ENCODE measurements at places on chromosomes 1 and 21.

DNA sequence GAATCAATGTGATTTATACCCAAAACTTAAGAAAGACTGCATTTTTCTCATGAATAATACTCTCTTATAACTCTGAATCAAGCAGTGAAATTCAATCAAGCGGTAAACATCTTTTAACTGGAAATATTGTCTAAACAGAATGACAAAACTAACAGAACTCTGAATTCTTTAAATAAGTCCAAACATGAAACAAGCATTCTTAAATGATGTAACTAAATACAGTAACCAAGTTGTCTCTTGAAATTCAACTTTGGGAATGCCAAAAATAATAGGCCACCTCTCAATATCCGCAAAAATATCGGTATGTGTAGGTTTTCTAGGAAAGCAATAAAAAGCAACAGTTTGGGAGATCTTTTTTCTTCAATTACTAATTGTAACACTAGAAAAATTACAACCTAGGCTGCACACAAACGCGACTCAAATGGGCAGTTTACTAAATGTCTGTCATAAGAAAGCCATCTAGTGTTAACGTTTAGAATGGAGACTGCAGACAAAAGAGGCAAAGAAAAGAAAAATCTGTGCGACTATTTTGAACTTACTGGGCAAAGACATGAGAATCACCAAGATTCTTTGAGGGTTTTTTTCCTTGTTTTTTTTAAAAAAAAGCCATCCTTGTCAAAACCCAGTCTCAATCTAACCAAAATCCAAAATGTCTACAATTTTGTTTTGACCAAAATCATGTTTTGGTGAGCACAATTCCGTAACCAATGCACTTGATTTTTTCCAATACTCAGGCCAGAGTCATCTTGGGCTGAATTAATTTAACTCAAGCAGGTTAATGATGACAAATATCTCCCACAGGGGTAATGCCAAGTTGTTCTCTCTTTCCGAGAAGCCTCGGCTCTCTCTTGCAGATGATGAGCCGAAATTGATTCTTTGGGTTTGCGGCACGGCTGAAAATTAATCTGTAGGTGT lies 1.3 kb downstream of the SIPA1L2 start:
- DNase-seq: no peak

GRCh38 chr1:1943834-1944570 lies 24.9 kb upstream of the TMEM52 start:
- no peak for DNase-seq

- no peak for DNase-seq
Observed at GRCh38 chr1:34973326-34973725, 11.8 kb downstream of the TMEM35B start.

DNA sequence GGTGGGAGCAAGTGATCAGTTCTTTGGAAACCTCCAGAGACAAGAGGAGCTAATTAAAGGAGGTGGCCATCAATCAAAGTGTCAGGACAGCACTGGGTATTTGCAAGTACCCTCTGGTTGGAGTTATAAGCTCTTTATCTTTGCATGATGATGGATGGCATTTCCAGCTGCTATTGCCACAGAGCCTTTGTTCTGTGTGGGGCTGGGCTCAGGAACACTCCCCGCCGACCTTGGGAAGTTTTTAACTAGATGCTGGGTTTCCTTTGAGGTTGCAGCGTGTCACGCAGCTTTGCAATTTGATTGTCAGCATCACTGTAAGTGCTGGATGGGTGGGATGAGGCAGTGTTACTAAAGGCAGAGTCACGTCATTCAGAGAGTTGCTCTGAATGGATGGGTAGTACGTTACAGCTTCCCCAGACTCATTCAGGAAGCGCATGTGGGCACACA lies 68.9 kb downstream of the CNIH3 start:
- DNase-seq: no peak

GRCh38 chr1:29123053-29123886 lies 433 bp downstream of the TMEM200B start:
- no peak for DNase-seq

DNA sequence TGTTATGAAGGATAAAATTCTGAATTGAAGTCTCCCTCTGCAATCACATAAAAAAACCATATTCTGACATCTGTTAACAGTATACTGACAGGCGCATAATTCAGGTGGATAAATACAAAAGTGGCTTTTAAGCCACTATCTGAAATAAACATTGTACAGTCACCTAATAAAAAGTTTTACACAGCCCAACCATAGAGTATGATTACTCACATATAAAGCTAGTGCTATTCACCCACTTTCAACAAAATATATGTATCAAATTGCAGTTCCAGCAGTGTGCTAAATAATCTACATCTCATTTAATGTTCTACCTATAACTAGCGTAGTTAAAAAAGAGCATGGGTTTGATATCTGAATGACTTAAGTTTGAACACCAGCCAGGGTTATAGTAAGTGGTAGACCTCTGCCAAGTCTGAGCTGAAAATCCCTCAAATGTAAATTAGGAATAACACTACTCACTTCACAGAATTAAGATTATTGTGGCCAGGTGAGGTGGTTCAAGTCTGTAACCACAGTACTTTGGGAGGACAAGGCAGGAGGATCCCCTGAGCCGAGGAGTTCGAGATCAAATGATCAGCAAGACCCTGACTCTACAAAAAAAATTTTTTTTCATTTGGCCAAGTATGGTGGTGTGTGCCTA lies 3.9 kb downstream of the EGLN1 start:
- no peak for DNase-seq

- no peak for DNase-seq
Observed at GRCh38 chr1:28804071-28804470, 7.9 kb upstream of the OPRD1 start.

DNA sequence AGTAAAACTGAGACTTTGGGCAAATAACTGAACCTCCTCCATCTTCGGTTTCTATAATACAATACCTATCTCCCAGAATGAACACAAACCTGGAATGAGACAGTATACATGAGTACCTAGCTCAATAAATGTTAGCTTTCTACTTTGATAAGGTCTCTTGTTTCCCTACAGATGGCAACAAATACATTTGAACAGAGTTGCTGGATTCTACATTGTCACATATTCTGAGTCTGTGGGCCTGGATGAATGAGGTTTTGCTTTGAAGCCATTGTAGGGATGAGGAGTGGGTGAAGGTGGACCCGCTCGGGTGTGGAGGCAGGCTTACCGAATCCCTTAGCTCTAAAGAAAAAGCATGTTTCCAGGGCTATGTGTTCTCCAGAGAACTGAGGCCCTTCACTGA lies 13.9 kb upstream of the FYB2 start:
- no peak for DNase-seq

DNA sequence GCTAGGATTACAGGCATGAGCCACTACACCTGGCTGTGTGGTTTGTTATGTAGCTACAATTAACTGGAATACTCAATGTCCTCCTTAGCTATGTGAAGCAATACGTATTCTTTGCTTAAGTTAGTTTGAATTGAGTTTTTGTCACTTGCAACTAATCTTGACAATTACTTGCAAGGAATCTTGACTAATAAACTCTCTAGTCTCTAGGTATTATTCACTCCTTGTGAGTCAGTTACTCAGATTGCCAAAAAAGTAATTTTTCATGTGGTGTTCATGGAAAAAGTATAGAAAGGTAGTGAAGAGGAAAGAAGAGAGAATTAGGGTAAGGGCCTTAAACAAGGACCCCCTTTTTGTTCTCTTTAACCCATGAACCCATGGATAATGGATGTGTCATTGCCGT lies 7.6 kb upstream of the SNX27 start:
- DNase-seq: no peak

GRCh38 chr1:96834986-96835385 lies 113.4 kb downstream of the PTBP2 start:
- no peak for DNase-seq

- DNase-seq: no peak
Observed at GRCh38 chr1:41734201-41734970, 184.3 kb downstream of the HIVEP3 start.

DNA sequence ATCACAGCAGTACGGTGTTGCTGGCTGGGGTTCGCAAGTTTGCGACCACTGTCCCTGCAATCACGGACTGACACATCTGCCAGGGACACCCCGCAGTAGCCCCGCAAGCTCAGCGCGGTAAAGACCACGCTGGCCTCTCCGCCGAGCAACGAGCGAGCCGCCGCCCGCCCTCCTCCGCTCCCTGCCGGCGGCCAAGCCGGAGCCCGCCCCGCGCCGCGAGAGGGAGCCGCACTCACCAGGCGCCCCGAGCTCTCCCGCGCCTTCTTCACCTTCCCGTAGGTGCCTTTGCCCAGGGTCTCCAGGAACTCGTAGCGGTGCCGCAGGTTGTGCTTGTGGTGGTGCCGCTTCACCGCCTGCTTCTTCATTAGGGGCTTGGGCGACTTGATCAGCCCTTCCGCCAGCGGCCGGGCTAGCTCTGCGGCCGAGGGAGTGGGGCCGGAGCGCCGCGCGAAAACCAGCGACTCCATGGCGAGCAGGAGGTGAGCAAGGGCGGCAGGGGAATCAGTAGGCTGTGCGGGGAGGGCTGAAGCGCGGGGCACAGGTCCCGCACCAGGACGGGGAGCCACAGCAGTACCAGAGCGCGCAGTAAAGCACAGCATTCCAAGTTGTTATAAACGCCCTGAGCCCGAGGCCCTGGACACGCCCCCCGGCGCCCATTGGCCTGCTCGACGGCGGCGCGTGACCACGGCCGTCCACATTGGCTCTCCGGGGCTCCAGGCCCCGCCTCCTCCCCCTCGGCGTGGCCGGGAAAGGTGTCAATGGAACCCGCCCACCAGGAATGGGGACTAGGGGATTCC lies at the start of gene NUAK2:
Gene NUAK2 (minus strand): TSS at position 584 of the 797 bp plus-strand sequence. CDS start 117 bp downstream, at position 467.
- no peak for DNase-seq

DNA sequence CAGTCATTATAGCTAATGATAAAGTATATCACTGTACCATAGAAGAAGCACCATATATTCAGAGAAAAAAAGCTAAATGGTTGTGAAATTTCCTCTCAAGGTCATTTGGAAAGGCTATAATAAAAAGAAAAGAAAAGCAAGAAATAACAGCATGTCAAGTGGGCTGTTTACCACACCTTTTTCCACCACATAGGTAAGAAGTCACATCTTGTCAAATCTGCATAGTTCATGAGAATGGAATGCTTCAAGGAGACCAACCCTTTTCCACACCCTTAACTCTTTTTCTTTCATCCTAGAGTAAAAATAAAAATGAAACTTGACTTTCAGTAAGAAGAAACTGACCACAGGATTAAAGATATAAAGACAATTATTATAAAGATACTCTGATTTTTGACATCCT lies 91.2 kb downstream of the ATP6V1G3 start:
- DNase-seq: no peak

DNA sequence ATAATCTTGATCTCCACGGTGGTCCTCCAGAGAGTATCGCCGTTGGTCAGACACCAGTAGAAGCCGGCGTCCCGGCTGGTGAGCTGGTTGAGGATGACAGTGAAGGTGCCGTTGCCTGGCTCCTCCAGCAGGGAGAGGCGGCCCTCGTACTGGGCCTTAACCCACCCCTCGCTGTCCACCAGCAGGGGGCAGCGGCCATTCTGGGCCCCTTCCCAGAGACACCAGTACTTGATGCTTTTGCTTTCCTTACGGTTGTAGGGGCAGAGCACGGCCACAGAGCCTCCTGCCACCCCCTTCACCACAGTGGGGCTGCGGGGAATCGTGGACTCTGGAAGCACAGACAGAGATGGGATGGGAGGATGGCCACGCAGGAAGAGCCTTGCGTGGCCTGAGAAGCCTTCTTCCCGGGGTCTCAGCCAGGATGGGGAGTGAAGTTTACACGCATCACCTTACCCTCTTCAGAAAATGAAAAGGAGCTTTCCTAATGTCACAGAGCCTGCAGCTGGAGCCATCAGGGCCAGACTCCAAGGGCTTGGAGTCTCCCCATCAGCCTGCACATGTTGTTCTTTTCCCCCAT lies 10.7 kb downstream of the PIGR start:
- DNase-seq: no peak

DNA sequence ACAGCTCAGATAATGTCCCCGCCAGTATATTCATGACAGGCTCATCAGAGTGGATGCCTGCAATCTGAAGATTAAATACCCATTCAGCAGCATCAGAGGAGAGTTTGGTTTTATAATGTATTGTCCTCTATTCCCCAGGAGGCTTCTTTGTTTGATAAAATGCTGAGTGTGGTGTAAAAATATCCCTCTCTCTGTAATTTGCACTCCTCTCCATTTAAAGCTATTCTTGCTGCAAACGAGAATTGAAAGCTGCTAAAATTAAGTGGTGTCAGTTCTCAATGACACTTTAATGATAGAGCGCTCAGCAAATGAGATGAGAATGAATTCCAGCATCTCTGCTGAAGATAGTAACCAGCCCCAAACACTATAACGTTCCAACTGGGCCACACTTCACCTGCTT lies 205.7 kb upstream of the RRP15 start:
- no peak for DNase-seq

GRCh38 chr1:22709891-22710700 lies 543 bp upstream of the EPHB2 start:
- DNase-seq: no peak

DNA sequence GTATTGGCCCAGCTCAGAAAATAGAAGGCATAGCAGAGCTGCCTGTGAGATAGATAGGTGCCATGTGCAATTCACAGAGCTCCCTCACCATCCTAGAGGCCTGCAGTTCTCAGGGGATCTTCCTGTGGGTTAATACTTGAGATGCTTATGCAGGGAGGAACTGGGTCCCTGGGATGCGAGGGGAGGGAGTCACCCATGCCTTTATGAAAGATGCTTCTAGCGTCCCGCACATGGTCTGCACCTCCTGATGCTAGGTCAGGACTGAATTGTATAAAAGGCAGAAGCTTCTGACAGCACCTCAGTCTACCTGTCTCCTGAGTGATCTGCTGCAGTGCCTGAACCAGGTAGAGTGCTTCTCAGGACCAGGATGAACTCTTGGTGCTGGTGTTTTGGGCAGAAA lies at the start of gene LCE5A:
Gene LCE5A (plus strand): TSS at position 301 of the 400 bp plus-strand sequence. CDS start 732 bp downstream, outside the sequence.
- DNase-seq: no peak

DNA sequence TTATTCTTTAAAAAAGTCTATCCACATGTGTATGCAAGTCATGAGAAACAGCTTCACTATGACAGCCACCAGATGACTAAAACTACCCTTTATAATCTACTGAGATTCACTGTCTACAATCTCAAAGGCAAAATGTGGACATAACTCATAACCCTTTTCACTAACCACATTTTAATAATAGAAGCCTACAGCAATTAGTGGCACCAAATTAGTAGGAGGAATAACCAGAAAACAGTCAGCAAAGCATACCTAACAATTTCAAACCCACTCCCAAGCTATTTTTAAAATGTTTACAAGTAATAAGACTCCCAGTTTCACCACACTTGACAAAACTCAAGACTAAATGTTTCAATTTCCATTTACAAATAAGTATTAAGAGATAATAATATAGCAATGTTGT lies 442.9 kb downstream of the PTPRC start:
- DNase-seq: no peak

DNA sequence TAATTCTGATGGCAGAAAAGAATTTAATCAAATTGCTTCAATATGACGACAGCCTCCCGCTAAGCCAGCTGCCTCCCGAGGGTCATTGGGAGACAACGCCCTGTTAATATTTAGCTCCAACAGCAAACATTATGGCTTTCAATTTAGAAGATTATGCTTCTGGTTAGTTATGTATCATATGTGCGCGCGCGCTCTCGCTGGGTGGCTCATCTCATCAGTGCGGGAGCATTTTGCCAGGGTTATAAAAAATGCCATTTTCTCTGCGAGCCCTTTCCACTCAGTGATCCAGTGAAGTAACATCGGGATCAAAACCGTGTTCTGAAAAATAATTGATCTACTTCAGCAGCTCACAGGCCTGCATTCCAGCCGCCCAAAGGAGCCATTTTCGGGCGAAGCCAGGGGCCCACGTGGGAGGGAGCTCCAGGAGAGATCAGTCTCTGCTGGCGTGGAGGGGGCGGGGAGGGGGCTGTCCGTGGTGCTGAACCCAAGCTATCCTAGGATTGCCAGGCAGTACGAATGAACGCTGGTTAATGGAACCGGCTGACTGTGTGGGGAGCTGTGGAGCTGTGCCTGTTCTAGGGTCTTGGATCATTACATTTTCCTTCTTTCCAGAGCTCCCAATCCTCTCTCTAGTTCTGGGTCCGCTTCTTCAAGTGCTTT lies 219.1 kb upstream of the ZC3H12A start:
- DNase-seq: no peak
